ENCODE measurements at places on chromosomes 7 and 10. TPM values are rescaled to one million over a fixed set of nuclear protein-coding genes. Genes with fewer than 3 reads are reported as not detected.

Gene NUTM2E
- not detected for total RNA-seq

Gene GBX1
- total RNA-seq = not detected

Gene NRG3
- not detected for total RNA-seq

Gene ZNF485
- 1.7 TPM for total RNA-seq

Gene MARVELD1
- 24.5 TPM for total RNA-seq

Gene SSC4D
- total RNA-seq = 2.2 TPM

Gene SPDYE16
- total RNA-seq = 0.15 TPM

Gene IL2RA
- not detected for total RNA-seq

Gene PPA1
- 357 TPM for total RNA-seq

Gene IFIT3
- 6.1 TPM for total RNA-seq

Gene TSPAN33
- 1.6 TPM for total RNA-seq

Gene C7orf33
- total RNA-seq = not detected

Gene CARD11
- total RNA-seq = not detected

Gene TMEM229A
- not detected for total RNA-seq

Gene DUSP5
- 27.8 TPM for total RNA-seq

Measured in HT-29 (cell line).